NCI-H1694 treated with DMSO at 0.1 percent for 48 hours (cell line): ENCODE measurements at places on chromosomes 11 and 22.

- no peak for DNase-seq
Observed at GRCh38 chr11:71335371-71335770, 83.0 kb upstream of the SHANK2 start.

DNA sequence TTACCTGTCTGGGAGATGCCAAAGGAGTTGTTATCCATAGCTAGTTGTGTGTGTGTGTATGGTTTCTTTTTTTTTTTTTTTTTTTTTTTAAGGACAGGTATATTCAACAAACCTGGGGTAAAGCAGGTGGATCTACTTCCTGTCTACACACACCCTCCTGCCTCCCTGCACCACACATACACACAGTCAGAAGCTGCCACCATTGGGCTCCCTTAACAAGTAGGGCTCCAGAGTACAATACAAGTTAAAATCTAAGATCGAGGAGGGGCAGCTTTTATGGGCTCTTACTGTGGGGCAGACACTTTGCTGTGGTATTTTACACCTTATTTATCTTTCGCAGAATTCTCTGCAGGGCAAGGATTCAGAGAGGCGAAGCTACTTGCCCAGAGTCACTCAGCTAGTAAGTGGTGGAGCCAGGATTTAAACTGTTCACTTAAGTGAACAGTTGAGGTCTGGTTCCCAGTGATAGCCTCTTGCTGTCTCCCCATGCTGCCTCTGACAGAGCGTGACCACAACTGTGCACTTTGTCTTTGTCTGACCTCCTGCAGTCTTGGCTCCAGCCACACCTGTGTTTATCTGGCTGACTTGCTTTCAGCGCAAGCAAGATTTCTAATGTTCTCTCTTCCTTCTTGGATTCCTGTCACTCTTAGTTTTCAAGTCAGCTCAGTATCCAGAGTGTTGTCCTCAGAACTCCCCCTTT lies 135.0 kb downstream of the CSNK2A3 start:
- no peak for DNase-seq

- no peak for DNase-seq
Observed at GRCh38 chr22:35399114-35399677, 744 bp upstream of the MCM5 start.

GRCh38 chr11:122045181-122045586 lies 70.8 kb downstream of the BLID start:
- no peak for DNase-seq

DNA sequence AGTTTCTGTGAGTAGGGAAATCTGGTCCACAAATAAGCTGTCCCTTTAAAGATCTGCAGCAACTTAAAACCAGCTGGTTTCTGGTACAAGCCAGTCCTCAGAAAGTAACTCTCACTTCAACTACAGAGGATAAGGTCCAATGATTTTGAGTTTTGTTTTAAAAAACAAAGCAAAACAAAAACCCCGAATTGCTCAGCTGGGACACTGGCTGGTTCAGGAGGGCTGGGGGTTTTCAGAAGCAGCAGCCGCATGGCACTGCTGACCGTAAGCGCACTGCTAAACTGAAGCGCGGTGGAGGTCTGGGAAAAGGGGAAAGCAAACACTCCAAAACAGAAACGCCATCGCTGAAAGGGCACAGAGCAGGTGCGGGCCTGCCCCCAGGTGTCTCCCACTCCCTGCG lies 59.7 kb downstream of the MICAL3 start:
- DNase-seq = no peak

DNA sequence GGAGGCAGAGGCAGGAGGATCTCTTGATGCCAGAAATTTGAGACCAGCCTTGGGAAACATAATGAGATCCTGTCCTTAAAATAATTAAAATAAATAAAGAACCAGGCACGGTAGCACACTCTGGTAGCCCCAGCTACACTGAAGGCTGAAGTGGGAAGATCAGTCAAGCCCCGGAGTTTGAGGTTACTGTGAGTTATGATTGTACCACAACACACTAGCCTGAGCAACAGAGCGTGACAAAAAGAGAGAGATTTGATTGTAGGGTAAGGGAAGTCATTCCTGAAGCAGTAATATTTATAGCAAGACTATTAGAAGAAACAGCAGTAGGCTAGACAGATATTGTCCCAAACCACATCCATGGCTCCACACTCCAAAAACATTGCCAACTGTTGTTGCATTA lies 1408.4 kb upstream of the TENM4 start:
- no peak for DNase-seq

- DNase-seq = no peak
Observed at GRCh38 chr11:116614306-116615210, 158.2 kb downstream of the BUD13 start.

DNA sequence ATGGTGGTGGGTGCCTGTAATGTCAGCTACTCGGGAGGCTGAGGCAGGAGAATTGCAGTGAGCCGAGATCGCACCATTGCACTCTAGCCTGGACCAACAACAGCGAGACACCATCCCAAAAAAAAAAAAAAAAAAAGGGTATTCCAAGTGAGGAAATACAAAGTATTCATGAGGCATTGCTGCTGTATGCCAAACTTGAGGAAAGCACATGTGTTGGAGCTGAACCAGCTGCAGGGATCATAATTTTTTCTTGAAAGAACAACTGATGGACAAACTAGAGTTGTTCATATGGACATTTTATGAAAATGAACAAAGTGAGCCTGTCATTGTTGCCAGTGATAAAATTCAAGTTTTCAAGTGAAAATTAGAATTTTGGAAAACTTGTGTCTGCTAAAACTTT lies 15.8 kb downstream of the MARK2 start:
- no peak for DNase-seq

DNA sequence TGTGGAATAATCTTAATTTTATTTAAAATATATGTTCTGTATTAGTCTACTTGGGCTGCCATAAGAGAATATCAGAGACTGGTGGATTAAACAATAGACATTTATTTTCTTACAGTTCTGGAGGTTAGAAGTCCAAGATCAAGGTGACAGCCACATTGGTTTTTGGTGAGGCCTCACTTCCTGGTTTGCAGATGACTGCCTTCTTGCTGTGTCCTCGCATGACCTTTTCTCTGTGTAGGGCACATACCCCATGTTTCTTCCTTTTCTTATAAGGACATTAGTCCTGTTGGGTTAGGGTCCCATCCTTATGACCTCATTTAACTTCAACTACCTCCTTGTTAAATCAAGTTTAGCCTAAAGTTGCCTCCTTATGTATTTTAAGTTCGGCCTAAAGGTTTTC lies 202.7 kb upstream of the MPPED2 start:
- no peak for DNase-seq
